BJ (cell line): ENCODE measurements at places on chromosomes 2 and 18.

GRCh38 chr2:149307014-149307413, 23.4 kb upstream of the LYPD6 start:
- no peak for DNase-seq

GRCh38 chr2:61268249-61268648, 106.3 kb downstream of the C2orf74 start:
- no peak for DNase-seq

DNA sequence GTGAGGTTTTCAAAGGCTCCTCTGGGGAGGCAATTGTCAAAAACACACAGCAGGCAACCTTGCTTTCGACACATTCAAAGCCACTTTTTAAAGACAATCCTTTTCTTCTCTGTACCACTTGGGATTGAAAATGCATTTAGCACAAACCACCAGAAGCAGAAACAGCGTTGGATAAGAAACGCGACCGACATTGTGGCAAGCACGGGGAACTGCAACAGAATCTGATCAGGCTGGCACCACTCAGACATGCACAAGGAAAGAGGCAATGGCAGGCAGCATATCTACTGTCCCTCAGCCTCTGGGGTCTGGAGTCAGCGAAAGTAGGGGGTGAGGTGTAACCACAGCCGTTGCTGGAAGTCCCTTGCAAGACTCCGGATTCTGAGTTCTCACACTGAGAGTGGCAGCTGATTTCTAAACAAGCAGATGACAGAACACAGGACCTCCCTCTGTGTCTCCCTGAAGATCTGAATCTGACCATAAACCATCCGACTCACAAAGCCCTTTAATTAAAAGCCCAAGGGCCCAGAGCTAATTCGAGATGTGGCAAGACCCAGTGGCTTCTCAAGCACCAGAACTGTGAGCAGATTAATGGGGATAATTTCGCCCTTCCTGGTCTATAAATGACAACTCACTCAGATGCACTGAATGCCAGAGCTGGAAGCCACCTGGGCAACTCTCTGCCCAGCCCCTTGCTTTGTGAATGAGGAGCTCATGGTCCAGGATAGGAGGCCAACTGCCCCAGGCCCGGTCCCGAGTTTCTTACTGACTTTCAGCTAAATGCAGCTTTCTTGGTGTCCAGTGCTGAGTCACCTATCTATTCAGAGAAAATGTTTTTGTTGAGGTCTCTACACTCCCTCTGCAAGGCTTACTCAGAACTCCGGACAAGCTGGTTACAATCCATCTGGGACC, 29.6 kb downstream of the CYRIA start:
- DNase-seq, result no peak

- DNase-seq, result no peak
Observed at GRCh38 chr2:72139874-72140620, 7.6 kb downstream of the CYP26B1 start.

DNA sequence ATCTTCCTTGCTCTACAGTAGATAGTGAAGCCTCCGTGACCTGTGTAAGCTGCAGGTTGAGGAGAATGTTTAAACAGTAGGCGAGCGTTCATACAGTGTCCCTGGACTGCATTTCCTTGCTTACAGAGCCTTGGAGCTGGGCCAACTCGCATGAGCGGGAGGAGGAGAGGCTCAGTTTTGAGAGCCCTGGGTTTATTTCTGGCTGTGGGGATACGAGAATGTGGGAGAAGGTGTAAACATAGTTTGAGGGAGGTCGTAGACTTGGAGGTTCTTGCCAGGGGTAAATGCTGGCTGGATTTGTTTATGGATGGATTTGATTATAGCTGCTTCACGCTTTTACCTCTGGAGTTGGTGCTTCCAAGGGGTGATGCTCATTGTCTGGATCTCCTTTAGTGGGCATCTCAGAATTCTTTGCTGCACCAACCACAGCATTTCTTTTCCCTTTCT, 20.8 kb downstream of the CRIM1 start:
- no peak for DNase-seq

DNA sequence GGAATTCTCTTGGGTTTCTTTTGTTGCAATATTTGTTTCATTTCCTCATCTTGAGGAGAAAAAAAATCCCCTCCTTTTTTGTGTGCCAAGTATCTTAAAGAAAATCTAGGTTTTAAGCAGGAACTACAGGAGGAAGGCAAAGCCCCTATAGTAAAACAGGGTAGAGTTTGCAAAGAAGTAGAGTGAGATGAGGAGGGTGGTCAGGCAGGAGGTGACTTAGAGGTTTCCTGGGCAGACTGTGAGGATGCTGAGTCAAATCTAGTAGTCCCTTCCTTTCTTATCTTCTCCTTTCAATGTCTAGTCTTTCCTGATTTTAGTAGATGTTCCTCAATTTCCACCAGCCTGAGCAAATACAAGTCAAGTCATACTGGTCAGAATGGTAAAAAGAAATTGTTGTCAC, 222.5 kb downstream of the PMAIP1 start:
- DNase-seq, result no peak

GRCh38 chr2:17877811-17878280, 621 bp upstream of the KCNS3 start:
- no peak for DNase-seq

GRCh38 chr2:202444000-202444399, 67.9 kb downstream of the BMPR2 start:
- no peak for DNase-seq

GRCh38 chr2:128779301-128780095, 460.8 kb upstream of the HS6ST1 start:
- no peak for DNase-seq

GRCh38 chr2:45256173-45256866, 247.1 kb upstream of the SIX2 start:
- DNase-seq, result no peak

DNA sequence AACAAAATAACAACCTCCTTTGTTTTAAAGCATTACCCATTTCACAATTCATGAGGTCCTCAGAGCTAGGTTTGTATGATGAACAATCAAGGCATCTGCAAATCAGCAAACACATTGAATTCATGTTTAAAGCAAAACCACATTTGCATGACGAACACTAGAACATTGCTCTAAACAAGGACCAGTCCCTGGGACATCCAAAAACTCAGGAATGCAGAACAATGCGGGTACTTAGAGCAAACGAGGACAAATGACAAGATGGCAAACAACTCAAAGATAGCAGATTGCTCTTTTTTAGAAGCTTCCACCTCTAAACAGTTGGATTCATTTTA, 45.7 kb upstream of the RALBP1 start:
- no peak for DNase-seq

GRCh38 chr2:45176390-45176789, 167.1 kb upstream of the SIX2 start:
- DNase-seq, result no peak

DNA sequence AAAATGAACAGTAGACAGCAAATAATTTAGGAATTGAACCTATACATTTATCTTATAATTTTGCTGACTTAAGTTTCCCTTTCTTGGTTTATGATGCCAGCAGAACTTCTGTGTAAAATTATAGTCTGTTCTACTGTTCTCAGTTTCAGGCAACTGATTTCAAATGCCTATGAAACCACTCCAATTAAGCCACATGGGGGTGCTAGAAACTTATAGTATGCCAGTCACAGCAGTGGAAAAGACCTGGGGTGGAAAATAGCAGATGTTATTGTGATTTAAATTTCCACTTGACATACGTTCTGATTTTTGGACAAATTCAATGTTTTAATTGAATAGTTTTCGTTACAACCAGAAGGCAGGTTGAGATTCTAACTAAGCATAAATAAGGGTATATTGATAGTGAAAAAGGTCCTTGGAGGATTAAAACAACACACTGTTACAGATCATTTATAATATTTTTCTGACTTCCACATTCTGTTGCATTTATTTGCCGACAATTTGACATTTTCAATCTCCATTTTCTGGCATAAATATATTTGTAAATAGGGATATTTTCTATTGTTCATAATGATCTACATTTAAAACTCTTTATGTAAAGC, 61.4 kb downstream of the CPS1 start:
- no peak for DNase-seq

DNA sequence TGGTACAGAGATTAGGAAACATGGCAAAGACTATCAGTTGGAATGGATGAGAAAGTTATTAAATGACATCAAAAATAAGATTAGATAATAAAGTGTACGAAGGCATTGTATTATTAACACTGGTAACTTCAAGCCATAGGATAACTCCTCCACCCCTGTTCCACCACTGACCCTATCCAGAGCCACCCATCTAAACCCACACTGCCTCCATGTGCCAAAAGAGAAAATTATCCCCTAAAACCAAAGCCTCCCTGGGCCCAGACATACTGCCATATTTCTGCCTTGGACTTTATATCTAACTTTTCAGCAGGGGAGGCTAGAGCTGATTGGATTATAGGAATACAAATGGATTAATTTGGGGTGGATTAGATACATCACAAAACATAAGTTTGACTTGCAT, 443.7 kb downstream of the BCL11A start:
- no peak for DNase-seq

GRCh38 chr18:43855376-43855775, 578.1 kb upstream of the SYT4 start:
- DNase-seq, result no peak

DNA sequence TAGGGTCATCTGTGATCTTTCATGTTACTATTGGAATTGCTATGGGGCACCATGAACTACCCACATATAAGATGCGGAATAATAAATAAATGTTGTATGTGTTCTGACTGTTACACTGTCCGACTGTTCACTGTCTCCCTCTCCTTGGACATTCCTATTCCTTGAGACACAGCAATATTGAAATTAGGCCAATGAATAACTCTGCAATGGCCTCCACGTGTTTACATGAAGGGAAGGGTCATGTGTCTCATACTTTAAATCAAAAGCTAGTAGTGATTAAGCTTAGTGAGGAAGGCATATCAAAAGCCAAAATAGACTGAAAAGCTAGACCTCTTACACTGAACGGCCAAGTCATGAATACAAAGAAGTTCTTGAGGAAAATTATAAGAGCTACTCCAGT, 751.3 kb downstream of the SOCS6 start:
- no peak for DNase-seq

GRCh38 chr2:70094978-70095719, 7.9 kb downstream of the PCBP1 start:
- no peak for DNase-seq

GRCh38 chr2:26849056-26849999, 1.4 kb downstream of the DPYSL5 start:
- DNase-seq, result no peak

- DNase-seq, result no peak
Observed at GRCh38 chr2:80078290-80079036, 226.1 kb downstream of the LRRTM1 start.

- no peak for DNase-seq
Observed at GRCh38 chr18:9413576-9413975, 61.7 kb upstream of the RALBP1 start.

- no peak for DNase-seq
Observed at GRCh38 chr2:203705178-203705577, 1.3 kb upstream of the CD28 start.

DNA sequence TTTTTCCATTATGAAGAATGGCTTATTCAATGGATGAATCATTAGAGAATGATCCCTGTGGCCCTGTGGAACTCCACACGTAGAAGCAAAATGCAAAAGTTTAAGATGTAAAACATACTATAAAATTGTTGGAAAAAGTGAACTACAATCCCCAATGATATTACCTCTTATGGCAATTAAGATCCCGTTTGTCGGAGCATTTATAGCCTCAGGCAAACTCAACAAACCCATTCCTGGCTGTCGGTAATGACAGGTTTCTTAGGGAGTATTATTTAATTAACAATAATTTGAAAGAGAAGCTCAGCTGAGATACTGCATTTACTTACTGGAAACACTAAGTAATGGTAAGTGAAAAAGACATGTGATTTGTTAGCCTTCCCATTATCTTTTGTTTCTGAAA, 138.3 kb downstream of the CDH20 start:
- DNase-seq, result no peak

DNA sequence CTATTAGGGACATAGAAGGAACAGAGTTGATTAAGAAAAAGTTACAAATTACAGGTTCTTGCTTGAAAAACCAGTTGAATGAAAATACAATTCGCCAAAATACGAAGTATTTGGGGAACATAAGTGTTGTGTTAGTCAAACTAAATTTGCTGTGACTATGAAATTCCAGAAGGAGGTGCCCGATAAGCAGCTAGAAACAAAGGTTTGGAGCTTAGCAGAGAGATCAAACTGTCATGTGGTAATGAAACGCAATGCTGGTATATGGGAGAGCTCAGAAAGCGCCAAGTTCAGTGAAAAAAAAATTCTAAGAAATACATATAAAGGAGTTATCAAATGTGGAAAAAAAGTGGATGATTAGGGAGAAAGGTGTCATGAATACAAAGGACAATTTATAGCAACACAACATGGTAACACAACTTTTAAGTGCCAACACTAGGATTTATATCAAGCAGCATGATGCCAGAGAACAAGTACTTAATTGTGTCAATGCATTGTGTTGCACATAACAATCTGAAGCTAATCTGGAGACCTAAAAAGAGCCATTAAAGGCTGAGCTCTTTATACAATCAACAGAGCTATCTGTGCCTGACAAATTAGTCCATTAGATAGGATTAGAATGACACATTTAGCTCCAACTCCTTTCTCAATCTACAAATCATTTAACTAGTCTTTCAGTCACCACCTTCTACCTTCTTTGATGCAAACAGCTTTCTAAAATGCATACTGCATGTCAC, 31.2 kb downstream of the SMAD2 start:
- DNase-seq, result no peak

DNA sequence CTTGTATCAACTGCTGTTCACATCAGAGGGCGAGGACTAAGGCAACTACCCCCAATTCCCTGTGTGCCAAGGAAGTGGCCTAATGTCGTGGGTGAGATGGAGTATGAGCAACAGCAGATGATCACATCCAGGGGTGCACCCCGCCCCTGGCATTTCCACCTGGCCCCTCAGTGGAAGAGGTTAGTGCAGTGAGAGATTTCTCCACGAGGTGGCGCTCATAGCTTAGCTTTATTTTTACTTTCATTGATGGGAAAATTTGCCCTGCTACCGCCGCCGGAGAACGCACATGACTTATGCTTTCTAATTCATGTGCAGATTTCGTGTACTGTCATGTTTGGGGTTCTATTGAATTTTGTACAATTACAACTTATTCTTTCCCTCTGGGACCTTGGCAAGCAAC, 470.6 kb upstream of the MEX3C start:
- no peak for DNase-seq

- DNase-seq, result no peak
Observed at GRCh38 chr18:37161491-37161890, 332.6 kb downstream of the KIAA1328 start.

GRCh38 chr2:241799522-241800197, 9.3 kb upstream of the NEU4 start:
- DNase-seq, result no peak

GRCh38 chr2:158325031-158325781, 131.3 kb downstream of the CCDC148 start:
- DNase-seq, result no peak

DNA sequence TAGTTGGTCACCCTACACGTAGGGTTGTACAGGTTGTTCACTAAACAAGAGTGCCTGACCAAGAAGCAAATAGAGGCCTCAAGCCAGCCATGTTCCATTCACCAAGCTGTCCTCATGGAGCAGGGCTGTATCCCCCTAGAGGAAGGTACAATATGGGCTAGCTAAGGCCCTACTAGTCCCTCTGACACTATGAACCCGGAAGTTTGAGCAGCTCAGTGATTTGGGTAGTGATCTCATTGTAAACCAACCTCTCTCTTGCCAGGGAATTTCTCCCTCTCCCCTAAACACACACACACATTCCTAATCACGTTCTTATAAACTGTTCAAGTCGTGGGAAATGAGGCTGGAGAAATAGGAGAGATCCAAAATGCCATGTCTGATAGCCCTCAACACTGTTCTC, 6.7 kb upstream of the CYS1 start:
- no peak for DNase-seq

GRCh38 chr18:5630057-5630899, 86.5 kb upstream of the EPB41L3 start:
- no peak for DNase-seq
